ENCODE measurements at places on chromosomes 6 and 20. TPM values are rescaled to one million over a fixed set of nuclear protein-coding genes. Genes with fewer than 3 reads are reported as not detected.

- ATAC-seq: no peak
Measured at GRCh38 chr20:62631336-62632308, 10.7 kb upstream of the SLCO4A1 start.

DNA sequence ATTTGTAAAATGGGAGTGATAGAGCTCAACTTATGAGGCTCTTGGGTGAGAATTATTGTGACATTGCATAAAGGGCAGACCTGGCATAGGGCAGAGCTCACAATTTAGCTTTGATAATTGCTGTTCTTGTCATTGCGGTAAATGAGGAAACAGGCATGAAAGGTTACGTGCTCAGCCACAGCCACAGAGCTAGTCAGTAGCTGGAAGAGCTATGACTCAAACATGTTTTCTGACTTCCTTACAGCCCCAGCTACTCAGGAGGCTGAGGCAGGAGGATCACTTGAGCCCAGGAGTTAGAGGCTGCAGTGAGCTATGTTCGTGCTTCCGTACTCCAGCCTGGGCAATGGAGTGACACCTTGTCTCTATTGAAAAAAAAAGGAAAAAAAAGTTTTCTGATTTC is 3.5 kb upstream of the GHRH start:
- peak; percentile 91 for ATAC-seq

- no peak for ATAC-seq
Measured at GRCh38 chr6:103677290-103677689, 1182.4 kb downstream of the HACE1 start.

- no peak for ATAC-seq
Measured at GRCh38 chr6:45609141-45609638, 231.5 kb upstream of the SUPT3H start.

DNA sequence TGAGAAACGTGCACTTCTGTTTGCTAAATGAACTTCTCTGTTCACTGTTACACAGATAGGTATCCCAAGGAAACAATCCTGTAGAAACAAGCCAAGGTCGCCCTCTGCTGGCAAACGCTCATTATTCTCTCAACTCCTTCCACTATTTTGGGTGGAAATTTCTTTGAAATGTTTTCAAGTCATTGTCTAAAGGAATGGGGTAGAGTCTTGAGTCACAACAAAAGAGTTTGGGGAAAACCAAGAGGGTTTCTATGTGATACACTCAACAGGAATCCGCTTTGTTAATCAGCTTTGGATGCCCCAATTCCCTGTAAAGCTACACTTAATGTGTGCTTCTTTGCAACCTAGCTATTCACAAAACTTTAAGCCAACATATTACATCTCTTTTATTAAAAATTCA is 4.6 kb upstream of the RAE1 start:
- peak; percentile 44 for ATAC-seq

DNA sequence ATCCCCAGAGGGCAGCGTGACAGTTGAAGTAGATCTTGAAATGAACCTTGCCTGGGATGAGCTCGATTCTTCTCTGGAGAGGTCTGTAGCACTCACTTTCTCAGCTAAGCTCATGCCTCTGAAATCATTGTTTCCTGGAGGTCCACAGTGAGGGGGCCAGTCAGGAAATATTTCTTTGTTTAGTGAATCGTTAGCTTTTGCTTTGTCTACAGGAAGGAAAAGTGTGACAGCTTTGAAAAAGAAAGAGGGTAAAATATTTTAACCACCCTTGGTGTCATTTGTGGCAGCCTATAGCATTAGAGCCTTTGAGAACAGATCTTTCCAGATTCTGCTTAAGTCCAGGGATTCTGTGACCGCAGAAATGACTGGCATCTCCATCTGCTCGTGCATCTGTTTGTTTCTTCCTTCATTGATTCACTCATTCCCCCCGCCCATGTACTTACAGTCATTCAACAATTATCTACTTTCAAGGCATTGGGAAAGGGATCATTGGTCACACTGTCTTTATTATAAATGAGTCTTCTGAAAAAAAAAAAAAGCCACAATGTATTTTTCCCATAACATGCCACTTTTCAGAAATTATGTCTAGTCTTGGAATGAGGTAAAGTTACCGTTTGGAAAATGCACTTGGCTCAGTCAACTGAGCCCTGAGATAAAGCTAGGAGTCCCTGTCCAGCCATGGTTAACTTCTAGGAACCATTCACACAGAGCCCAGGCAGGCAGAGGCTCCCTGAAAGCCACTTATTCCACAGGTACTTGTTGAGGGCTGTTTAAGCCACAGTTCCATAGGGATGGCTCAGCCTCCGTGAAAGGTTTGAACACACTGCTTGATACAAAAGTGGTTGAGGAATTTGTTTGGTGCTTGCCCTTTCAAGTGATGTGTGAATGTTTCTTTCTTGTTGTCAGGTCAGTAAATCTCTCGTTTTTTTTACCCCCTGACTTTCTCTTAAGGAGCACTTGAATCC is 86.0 kb downstream of the TIAM2 start:
- ATAC-seq: no peak

GRCh38 chr20:31894980-31895675 is 24.7 kb downstream of the TTLL9 start:
- ATAC-seq: no peak

DNA sequence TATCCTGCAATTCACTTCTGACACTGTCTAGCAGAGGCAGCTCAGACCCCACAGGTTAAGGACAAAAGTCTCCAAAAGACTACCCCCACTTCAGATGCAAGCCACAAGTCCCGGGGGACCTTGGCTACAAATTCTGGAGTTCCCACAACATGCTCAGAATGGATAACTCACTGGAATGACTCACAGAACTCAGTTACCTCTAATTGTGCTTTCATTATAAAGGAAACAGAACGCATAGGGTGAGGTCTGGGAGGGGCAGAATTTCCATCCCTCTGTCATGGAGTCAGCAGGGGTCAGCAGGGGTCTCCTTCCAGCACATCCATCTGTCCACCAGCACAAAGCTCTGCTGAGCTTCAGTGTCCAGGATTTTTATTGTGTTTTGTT is 184.2 kb downstream of the CDH4 start:
- ATAC-seq: no peak

GRCh38 chr6:22409486-22409885 is 112.7 kb upstream of the PRL start:
- ATAC-seq: no peak

- ATAC-seq: no peak
Measured at GRCh38 chr20:49965781-49966305, 16.9 kb upstream of the SNAI1 start.

GJA1 gene
- total RNA-seq: 0.11 TPM

EMILIN3 gene
- total RNA-seq: not detected

APMAP gene
- 30.7 TPM for total RNA-seq

DEFB112 gene
- not detected for total RNA-seq

Data from activated T-helper 17 cell treated with anti-CD3 and anti-CD28 coated beads, Interleukin-2, amount 50 U/mL, for 72 hours (primary cell).